Stimulated activated CD4-positive, alpha-beta T cell treated with anti-CD3 and anti-CD28 coated beads, Interleukin-2, amount 100 ng/mL, for 24 hours (primary cell): ENCODE measurements at places on chromosomes 5 and 9.

GRCh38 chr5:90338712-90339372 is 70.7 kb downstream of the CETN3 start:
- no peak for DNase-seq

DNA sequence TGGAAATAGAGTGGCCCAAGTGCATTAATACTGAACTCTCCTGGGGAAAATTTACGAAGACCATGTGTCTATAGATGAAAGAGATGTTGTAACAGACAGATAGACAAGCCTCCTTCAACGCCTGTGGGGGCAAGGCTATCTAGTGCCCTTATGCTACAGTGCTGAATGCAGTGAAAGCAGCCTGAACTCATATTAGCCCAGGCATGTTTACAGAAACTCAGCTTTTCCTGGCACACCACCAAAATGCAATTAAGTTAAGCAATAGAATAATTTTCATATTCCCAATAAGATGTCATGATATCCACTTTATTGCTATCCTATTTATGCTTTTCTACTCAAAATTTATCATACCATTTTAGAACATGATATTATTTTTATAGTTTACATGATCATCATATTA is 277.0 kb downstream of the DIRAS2 start:
- DNase-seq: no peak

DNA sequence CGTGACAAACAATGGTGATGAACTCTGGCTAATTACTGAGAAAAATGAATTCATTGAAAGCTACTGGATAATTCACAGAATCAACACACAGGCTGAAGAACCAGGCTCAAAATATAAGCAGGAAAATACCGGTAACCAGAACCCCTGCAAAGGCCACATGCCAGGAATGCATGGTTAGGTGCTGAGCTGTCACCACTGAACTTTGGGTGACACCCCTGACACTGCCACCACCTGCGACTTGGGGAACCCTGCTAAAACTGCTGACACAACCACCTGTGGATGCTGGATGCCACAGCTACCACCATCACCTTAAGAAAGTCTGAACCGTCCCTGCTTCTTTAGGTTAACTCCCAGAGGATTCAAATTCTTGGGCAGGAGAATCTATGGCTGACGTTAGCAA is 72.0 kb upstream of the NR4A3 start:
- DNase-seq: no peak

DNA sequence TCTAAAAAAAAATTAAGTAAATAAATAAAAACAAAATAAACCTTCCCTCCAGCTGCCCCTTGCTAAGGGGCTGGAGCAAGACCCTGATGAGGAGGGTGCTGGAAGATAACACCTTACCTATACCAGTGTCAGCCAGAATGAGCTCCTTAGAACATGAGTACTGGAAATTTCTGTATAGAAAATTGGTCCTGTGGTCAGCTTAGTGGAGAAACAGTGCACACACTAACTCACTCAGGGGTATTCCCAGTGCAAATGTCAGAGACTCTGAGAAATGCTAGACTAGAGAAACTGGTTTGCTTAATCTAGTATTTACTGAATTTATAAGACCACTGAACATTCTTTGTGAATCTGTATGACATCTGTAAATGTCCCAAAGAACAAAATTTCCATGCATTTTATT is 62.1 kb upstream of the CTXN3 start:
- no peak for DNase-seq

DNA sequence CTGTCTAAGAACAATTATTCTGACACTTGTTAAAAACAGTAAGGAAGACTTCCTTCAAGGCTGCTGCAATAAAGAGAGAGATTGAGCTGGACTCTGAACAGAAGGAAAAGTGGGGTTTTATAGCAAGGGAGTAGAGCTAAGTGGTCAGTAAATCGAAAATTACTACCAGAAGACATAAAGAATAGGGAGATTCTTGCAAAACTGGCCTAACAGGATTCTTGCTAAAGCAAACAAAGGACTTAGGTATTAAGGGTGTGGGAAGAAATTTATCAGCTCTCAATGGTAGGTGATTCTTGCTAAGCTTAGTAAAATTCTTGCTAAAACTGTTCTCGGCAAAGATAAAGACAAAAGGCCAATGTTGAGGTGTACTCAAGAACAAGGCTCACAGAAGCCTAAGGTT is 300.5 kb downstream of the SLCO4C1 start:
- no peak for DNase-seq

- DNase-seq: no peak
These were observed 305.8 kb downstream of the PDE4D start for GRCh38 chr5:59587489-59588337.

- peak; percentile 14 for DNase-seq
These were observed 79.6 kb downstream of the ADAMTS2 start for GRCh38 chr5:179265514-179266290.
